ENCODE measurements at places on chromosomes 3 and 15.

DNA sequence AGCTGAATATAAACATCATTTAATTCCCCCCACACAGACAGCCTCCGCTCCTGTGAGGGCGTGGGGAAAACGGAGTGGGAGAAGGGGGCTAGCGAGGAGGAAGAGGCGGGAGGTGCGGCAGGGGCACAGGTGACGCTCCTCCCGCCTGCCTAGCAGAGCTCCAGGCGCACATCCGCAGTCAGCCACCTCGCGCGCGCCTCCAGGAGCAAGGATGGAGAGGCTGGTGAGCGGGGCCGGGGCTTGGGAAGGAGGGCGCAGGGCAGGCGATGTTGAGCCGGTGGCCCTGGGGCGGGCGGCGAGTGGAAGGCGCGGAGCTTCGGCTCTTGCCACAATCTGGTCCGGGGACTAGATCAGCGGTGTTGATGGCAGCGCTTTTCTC lies at the start of gene CD200:
Gene CD200 (plus strand): TSS at position 155 of the 379 bp plus-strand sequence. CDS start 57 bp downstream, at position 212.
- no peak for DNase-seq

DNA sequence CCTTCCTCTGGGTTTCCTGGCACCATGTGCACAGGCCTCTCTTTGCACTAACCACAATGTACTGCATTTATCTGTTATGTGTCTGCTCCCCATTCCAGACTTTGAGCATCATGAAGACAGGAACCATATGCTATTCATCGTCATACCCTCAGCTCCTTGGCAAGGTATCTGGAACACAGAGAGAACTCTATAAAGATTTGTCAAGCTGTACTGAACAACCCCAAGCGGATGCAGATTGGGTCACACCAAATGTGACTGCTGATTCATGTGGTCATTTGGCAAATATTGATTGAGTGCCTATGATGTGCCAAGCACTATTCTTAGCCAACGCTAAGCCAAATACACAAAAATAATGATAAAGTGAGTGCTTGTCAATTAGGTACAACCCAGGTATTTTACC lies 7.5 kb upstream of the MEGF11 start:
- no peak for DNase-seq

GRCh38 chr3:38579141-38579540 lies 70.3 kb downstream of the SCN5A start:
- DNase-seq: no peak

GRCh38 chr3:84275532-84275931 lies 683.3 kb upstream of the CADM2 start:
- DNase-seq: no peak

DNA sequence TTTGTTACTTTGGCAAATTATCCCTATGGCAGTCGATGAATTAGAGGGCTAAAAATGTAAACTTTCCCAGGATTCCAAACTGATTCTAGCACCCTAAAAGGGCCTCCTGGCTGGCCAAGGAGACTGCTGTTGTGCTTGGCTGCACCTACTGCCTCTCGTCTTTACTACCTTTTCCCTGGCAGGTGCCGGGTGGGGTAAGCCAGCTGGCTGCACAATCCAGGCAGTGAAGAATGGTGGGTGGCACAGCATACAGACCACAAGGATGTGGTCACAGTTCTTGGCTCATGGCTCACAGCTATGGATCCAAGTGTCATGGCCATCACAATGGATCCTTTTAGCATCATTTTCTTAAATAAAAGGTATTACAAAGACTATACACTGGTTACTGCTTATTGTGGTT lies 20.7 kb upstream of the SLC25A26 start:
- no peak for DNase-seq

DNA sequence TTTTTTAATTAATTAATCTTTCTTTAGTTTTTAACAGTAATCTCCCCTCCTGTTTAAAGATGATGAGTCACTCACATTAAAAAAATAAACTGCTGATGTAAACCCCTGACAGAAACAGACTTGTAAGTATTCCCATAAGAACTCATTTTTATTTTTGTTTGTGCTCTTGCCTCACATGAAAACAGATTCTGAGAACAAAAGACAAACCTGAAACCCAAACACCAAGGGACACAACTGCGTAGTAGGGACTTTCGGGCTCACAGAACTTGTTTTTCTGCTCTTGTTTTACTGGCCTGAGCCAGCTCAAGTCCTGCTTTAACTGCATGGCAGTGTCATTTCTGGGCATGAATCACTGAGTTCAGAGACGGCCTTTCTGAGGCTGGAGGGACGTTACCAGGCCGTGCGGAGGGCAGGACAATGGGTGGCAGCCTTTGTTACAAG lies 600.8 kb downstream of the FOXP1 start:
- DNase-seq: no peak

DNA sequence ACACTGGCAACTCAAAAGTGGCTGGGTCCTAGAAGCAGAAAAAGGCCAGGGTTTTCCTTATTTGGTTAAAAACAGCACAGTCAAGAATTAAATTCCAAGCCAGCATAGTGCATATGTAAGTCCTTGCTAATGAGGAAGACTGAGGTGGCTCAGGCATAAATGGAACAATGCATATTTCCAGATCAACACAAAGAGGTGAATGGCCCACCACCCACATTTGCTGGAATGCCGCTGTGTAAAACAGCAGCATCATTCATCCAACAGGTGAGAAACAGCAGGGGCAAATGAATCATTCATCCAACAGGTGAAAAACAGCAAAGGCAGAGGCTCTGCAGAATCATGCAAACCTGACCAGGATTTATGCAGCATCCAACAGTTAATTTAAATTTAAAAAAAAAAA lies 32.9 kb downstream of the GPR176 start:
- DNase-seq: no peak

- DNase-seq: no peak
These were observed 171.8 kb downstream of the FEZF2 start for GRCh38 chr3:62201438-62202035.

DNA sequence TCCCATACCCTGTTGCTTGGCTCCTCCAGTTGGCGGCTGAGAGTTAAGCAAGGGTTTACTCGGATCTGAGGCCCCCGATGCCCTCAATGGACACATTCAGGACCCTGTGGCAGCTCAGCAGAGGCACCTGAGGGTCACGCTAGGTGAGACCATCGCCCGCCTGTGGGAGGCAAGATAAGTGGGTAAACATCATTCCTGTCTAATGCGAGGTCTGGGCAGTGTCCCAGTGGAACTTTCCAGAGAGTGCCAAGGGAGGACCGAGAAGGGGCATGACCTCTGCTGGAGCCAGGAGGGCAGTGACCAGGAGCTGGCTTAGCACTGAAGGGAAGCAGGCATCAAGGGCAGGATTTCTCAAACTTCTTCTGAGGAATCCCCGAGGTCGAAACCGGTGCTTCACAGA lies 65.4 kb upstream of the SEC61A1 start:
- no peak for DNase-seq

GRCh38 chr15:42921342-42921731 lies 759 bp upstream of the TTBK2 start:
- DNase-seq: no peak

GRCh38 chr3:82000773-82001172 lies 239.3 kb upstream of the GBE1 start:
- no peak for DNase-seq
